Stimulated activated CD8-positive, alpha-beta memory T cell treated with anti-CD3 and anti-CD28 coated beads, Interleukin-4, amount 100 ng/mL, for 1 hour (primary cell): ENCODE measurements at places on chromosomes 16 and 17.

- DNase-seq = no peak
These were observed 7.3 kb downstream of the TADA2A start for GRCh38 chr17:37413875-37414519.

DNA sequence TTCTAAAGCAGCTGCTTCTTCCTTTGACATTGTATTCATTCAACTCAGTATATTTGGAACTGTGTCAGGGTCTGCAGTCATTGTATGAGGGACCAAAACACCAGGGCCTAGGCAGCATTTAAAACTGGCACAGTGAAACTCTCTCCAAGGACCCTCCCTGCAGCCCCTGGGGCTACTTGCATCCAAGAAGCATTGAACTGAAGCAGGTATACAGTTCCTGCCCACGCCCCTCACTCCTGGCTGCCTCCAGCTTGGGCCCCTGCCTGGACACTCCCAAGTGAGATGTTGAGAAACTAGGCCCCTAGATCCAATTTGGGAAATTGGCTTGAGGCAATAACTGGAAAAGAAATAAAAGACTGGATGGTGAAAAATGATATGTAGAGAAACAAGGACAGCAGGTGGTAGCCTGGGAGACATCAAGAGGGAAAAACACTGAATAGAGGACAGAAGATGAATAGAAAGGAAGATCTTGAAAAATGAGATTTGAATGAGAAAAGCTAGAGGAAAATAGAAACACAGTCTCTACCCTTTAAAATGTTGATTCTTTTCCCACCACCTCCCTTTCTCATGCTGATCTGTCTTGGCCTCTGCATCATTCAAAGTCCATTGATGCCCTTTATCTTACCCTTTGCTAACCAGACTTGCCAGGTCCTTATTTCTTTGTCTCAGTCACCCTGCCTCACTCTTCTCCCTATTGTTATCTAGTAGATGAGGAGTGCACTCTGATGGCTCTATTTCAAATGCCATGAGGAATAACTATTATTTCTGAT, 368.8 kb upstream of the CDH8 start:
- no peak for DNase-seq

DNA sequence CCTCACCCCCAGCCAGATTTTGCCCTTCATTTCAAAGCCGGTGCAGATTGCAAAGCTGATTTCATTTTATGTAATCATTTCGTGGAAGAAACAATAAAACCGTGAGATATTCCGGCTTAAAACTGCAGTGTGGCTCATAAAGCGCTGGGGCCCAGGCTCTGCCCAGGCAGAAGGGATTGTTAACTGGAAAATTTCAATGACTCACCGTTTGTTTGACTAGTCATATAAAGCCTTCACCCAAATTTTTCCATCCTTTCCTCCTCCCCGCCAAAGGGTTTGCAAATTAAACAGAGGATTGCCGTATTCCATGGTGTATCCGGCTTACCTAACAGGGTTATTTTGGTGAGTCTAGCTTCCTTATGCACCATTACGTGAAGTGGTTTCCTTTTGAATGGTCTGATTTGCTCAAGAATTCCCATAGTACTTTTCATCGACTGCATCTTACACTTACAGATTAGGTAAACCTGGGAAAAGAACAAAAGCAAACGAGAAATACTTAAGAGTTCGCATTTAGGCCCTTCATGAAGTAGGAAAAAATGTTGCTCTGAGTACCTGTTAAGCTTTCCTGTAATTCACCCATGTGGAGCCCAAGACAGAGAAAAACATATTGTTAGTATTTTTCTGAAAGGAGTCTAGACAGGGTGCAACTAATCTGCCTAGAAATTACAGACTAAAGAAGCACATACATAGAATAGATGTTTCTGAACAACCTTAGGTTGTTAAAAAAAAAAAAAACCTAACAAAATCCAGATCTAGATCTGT, 949 bp upstream of the GSPT1 start:
- DNase-seq = no peak

- no peak for DNase-seq
These were observed 1.0 kb downstream of the EEF2K start for GRCh38 chr16:22206842-22207714.

DNA sequence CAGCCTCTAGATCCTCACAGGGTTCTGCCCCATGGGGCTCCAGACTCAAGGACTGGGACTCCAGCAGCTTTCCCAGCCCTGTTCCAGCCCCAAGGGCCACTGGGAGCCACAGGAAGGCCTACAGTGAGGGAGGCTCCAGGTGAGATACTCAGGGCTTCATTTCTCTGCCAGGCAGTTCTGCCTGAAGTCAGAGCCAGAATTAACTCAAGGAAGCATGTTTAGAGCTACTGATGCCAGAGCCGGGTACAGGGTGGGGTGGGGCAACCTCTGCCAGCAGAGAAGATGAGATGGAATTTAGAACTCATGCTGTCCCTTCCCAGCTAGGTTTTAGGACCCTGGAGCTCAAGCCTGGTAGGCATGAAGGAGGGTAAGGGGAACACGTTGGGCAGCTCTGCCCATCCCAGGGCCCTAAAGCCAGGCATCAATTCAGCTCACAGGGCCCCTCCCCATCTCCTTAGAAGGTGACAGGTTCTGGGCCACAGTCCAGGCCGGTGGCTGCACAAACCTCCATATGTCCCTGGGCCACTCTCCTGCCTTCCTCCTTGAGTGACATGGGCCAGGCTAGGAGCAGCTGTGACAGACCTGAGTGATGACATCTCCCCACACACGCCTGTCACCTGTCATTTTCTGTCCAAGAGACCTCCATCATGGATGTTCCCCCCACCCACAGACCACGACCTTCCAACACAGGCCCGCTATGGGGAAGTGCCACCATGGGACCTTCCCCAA, 24.5 kb upstream of the SPPL2C start:
- no peak for DNase-seq

GRCh38 chr17:81037026-81037797, 2.3 kb downstream of the BAIAP2 start:
- DNase-seq = no peak

DNA sequence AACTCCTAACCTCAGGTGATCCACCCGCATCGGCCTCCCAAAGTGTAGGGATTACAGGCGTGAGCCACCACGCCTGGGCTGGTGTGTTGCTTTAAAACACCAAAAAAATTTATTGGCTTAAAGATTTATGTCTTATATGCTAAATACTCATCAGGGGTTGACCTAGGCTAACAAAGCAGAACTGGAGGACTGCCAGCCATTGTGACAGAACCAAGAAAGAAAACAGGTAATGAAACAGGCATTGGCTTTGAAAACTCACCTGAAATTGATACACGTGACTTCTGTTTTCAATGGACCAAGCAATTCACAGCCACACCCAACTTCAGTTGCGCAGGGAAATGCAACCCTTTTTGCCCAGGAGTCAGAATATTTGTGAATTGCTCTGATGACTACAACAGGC, 4.9 kb upstream of the PHAF1 start:
- DNase-seq = no peak

- DNase-seq = peak; percentile 55
These were observed 13.7 kb upstream of the MMP2 start for GRCh38 chr16:55465077-55465896.

DNA sequence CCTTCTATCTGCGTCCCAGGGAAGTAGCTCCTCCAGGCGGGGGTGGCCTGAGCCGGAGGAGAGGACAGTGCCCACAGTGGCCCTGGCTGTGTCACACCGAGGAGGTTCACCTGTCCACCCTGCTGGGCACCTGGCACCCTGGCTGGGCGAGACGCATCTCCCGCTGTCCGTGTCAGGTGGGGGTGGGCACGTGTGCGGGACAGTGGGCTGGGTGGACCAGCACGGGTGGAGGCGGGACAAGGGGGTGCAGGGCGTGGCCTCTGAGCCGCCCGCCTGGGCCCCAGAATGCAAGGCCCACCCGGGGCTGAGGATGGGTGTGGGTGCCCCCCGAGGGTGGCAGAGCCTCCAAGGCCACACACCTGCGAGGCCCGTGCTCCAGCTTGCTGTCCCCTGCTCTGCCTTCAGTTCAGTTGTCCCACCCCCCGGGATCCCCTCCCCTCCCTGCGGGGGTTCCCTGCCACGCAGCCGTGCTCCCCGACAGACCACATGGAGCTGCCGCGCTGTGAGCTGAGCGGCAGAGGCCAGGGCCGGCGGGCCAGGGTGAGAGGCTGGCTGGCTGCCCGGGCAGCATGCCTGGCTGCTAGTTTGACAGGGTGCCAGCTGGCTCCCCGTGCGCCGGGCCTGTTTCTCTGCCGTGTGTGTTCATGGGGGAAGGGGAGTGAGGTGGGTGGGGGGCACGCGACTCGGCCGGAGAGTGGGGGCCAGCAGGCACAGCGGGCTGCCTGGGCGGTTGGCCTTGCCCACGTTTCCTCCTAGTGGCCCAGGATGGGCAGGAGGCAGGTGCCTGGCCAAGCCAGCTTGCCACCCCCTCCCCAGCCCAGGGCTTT, 33.9 kb downstream of the BAHCC1 start:
- DNase-seq = no peak

- no peak for DNase-seq
These were observed 66.8 kb downstream of the XYLT1 start for GRCh38 chr16:17403859-17404545.

DNA sequence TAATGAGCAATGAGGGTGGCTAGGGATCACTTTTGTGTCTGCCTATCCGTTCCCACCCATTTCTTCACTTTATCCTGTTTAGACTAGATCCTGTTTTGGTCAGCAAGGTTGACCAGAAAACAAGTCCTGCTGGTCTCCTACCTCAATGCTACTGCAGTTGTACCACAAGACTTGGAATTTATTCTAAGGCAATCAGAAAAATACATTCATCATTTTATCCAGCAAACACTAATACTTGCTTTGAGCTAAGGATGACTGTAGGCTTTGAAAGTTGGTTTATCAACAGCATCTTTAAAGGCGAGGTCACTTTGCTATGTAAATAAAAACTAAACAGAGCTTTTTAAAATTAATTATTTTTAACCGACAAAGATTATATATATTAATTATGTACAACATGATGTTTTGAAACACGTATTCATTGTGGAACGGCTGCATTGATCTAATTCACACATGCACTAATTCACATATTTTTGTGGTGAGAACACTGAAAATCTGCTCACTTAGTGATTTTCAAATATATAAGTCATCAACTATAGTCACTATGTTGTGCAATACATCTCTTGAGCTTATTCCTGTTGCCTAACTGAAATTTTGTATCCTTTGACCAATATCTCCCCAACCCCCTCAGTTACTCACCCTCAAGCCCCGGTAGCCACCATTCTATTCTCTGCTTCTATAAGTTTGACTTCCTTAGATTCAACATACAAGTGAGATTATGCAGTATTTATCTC, 125.9 kb upstream of the HS3ST3A1 start:
- no peak for DNase-seq

- no peak for DNase-seq
These were observed 41.5 kb upstream of the TOM1L1 start for GRCh38 chr17:54859187-54859586.

DNA sequence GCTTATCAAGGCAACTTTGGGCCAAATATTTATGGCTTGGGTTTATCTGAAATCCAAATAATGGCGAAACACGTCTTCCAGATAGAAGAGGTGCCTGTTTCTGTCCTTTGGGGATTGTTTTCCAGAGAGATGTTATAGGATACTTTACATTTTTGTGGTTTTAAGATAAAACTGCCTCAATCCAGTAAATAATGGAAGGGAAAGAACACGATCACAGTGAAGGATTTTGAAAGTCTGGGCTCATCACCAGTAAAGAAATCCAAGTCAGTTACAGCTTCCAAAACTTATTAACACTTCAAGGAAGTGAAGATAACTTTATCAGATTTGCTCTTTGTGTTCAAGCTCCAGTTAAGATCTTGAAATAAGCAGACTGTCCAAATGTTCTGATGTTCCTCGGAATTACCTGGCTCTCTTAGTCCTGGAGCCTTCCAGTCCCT, 30.1 kb downstream of the DNAH2 start:
- no peak for DNase-seq

DNA sequence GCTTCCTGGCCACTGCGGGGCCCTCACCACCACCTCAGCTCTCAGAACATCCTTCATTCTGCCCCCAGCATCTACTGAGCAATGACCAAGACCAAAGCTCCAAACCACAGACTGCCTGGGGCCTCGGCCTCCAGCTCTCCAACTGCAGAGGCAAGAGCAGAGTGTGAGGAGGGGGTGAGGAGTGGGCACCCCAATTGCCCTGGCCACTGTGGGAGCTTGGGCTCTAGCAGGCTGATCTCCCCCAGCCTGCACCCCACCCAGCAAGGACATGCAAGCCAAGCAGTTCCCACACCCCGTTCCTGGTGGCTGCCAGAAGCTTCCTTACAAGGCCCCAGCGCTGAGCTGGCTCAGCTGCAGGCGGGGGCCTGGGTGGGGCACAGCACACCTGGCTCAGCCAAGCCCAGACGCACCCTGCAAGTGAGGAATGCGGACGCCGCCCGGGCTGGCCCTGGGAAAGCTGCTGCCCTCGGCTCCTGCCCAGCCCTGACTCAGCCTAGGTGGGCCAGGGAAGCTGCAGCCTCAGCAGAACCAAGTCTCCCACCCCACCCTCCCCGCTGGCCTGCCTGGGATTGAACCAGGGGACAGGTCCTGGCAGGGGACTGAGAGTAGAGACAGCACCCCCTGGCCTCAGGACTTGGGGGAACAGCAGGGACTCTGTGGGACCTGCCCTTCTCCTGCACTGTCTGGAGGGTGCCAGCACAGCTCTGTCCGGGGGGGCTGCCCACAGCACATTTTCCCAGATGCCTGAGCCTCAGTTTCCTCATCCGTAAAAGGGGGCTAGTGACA, 29.7 kb upstream of the KRT17 start:
- DNase-seq = no peak

DNA sequence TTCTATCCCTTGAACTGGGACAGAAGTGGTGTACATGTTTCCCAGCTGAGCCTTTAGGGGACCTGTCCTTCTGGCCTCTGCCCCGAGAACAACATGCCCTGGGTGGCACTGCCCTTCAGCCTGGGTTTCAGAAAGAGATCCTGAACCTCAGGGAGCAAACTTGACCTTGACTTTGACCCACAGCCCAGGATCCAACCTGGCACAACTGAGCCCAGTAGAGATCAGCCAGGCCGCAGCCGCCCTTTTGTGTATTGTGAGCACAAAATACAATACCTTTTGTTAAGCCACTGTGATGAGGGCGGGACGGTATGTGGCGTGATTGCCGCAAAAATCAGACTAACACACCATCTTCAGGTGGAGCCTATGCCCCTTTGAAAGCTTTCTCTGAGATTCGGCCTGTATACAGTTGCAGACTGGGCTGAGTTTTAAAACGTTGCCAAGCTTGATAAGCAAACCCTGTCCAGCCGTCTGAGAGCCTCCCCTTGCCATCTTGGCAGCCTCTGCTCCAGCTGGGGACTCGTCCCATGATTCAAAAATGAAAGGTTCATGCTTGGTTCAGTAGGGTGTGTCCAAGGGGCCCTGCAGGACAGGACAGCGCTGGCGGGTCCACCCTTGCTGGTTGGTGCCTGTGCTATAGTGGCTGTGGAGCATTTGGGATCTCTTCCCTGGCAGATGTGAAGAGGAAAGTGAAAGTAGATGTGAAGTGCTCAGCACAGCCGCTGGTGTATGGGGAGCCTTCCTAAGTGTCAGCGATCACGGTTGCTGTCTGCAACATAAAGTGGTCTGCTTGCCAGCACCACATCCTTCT, 40.3 kb downstream of the FOXL1 start:
- DNase-seq = no peak
